ENCODE measurements at places on chromosomes 7 and 10. TPM values are rescaled to one million over a fixed set of nuclear protein-coding genes. Genes with fewer than 3 reads are reported as not detected.

GRCh38 chr10:33114451-33114952, 156.5 kb upstream of the ITGB1 start:
- DNase-seq = no peak

GRCh38 chr7:80403686-80404241, 108.1 kb downstream of the GNAT3 start:
- DNase-seq = no peak

- DNase-seq = no peak
Observed at GRCh38 chr7:116399819-116400218, 99.7 kb upstream of the CAV2 start.

DNA sequence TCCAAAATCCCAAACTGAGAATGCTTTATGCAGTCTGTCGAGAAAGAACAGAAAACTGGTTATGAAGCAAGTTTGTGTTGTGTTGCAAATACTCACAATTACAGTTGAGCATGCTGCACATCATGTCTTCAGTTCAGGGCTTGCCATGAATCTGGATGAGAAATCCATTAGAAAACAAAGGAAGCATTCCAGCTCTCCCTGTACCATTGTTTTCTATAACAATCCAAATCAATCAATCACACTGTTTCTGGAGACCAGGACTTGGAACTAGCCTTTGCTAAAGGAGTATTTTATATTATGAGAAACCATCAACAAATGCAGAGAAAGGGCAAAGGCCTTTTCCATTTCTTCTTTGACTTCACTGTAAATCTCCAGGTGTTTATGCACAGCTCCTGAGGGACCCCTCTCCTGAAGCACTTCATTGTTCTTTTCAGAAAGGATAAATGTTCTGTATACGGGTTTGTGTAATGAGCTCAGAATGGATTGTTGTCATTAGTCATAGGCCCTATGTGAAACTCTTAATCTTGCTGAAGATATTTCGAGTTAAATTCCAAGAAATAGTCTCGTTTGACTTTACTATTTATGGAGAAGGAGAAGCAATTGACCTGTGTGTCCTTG, 364.7 kb upstream of the POM121L12 start:
- DNase-seq = no peak

DNA sequence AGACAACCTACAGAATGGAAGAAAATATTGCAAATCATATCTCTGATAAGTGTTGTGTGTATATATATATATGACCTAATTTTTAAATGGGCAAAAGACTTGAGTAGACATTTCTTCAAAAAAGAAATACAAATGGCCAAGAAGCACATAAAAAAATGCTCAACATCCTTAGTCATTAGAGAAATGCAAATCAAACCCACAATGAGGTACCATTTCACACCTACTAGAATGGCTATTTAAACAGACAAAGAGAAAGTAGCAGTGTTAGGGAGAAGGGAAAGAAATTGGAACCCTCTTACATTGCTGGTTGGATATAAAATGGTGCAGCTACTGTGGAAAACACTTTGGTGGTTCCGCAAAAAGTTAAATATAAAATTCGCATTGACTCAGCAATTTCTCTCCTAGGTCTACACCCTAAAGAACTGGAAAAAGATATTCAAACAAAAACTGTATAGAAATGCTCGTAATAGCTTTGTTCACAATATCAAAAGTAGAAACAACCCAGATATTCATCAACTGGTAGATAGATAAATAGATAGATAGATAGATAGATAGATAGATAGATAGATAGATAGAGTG, 16.3 kb downstream of the ACSL5 start:
- DNase-seq = no peak

GRCh38 chr10:62764011-62764410, 40.5 kb upstream of the ADO start:
- DNase-seq = no peak

GRCh38 chr7:143906895-143907294, 4.9 kb upstream of the TCAF1 start:
- DNase-seq = no peak

GRCh38 chr7:66539902-66540375, 88.7 kb upstream of the KCTD7 start:
- DNase-seq = no peak

DNA sequence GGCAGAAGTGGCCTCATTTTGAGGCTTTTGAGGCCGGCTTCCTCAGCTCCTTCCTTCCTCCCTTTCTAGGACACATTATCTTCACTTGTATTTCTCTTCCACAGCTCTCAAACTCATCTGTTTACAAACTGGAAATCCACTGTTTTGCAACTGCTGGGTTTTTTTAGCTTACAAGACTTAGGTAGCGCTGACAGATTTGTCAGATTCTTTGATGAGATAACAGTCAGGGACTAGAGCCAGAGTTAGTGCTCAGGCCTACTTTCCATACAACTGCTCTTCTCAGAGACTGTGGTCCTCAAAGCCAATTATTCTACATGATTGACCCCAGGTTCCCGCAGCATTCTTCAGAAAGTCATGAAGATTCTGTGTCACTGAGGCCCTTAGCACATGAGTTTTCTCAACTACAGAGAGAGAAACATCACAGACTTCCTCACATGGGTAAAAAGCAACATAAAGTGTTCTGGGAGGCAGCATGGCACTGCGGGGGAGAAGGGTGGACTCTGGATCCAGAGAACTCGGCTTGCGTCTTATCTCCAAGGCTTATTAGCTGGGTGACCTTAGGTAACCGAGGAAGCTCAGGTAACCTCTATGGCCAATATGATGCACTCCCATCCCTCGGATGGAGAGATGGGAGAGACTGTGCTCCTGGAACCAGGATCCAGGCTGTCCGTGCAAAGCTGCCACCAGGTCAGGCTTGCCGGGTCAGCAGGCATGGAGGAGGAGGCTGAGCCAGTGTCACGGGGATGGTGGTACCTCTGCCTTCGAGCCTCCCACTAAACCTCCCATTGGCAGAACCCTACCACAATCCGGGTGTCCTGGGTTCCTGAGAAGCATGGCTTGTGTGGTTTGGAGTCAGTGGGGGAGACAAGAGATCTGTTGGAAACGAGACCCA, 10.5 kb downstream of the DDC start:
- no peak for DNase-seq

DNA sequence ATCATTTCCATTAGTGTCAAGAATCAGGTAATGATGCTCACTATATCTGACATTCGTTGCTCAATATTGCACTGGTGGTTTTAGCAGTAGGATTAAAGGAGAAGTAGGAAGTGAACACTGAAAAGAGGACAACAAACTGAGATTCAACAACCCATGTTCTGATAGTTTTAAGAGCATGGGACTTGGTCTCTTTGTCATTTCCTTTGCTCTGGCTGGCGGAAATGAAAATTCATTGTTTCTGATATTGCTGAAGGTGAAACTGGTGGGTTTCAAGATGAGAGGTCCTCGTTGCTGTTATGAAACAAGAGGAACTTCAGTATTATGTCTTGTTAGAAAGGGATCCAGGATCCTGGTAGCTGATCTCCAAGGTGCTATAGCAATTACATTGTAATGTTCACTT, 129.0 kb downstream of the DNAH11 start:
- DNase-seq = no peak

DNA sequence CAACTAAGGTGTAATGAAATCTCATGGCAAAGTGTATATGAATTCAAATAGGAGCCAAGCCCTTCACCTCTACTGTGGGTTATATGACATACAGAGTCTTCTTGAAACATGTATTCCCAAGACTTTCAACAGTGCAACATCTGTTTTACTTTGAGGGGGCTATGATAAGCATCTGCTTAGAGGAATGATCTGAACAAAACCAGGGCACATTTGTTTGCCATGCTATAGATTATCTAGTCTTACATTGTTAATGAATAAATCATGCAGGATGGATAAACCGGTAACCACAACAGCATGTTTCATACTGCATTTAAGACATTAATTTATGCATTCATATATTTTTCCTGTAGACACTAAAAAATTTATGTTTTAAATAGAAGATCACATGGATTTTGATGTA, 1021.9 kb downstream of the LRMDA start:
- no peak for DNase-seq

DNA sequence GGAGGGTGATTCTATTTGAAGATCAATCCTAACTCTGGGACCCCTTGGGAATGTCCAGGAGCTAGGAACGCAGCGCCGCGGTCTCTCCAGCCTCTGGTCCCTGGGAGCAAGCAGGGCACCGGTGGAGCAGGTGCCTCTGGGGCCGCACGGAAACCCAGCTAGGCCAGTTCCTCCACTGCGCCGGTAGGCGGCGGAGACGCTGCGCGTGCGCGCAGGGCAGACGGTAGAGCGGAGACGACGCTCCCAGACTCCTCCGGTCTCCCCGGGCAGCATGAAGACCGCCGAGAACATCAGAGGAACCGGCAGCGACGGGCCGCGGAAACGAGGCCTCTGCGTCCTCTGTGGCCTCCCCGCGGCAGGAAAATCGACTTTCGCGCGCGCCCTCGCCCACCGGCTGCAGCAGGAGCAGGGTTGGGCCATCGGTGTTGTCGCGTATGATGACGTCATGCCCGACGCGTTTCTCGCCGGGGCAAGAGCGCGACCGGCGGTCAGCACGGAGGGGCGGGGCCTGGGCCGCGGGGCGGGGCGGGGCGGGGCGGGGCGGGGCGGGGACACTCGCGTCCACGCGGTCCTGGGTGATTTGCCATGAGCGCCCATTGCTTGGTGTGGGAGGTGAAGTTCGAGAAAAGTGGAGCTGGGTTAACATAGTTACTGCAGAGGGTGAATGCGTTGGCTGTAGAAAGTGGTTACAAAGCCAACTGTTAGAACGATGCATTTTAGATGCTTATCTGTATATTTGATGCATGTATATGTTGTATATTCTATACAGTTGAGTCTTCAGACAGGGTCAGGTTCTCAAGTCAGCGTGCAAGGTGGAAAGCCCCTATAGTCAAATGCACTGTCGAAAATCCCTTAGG, at the start of gene PSTK:
TSS of gene PSTK (plus strand) at position 193 of the 857 bp plus-strand sequence. CDS start at position 272, 79 bp downstream.
- peak; percentile 79 for DNase-seq

The OR2F2 gene
- total RNA-seq = not detected
